ENCODE measurements at places on chromosomes 2 and 18.

DNA sequence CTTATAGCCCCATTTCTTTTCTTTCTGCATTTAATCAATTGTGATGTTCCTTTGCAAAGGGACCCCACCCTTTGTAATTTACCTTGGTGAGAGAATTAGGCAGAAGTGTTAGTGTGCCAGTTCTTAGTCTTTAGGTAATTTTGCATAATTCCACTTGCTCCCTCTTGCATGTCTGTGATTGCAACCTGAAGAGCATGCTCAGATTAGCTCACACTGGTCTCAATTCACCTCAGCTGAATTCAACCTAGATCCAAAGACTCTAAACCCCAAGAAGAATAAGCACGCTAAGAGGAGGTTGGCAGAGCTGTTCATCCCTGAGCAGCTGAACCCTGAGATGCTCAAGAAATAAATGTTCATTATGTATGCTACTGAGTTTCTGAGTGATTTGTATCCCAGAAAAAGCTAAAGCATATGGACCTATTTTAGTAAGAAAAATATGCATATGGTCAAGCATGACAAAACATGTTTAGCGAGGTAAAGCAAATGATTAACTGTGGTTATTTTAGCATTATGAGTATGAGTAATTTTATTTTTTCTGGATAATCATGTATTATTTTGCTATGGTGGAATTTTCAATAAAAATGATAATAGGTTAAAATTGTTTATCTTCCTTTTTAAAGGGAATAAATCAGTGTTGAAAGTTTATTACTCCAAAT lies 299.2 kb upstream of the ZSWIM2 start:
- no peak for DNase-seq

DNA sequence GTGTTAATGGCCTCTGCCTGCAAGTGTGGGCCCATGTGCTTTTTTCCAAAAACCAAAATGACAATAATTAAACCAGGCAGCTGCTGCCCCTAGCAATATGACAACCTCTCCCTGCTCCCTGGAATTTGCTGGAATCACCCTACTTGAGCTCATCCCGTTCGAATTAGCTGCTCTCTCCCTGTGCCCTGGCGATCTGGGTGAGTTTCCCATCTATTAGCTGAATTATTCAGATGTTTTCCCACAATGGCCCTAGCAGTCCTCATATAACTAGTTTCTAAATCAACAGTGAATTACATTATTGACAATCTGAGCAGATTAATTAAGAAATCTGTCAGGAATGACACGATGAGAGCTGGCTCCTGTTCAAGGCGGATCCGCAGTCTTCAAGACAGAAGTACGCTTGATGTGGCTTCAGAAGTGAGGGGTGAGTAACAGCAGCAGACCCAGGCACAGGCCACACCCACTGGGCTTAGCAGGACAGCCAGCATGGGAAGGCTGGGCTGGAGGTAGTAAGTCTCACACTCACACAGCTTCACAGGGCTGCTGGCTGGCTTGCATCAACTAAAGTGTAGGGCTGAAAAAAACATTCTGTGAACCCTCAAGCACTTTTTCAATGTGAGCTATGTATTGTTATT lies 366.2 kb upstream of the ID2 start:
- DNase-seq, result no peak

GRCh38 chr18:54712306-54712705 lies 116.0 kb upstream of the RAB27B start:
- DNase-seq, result no peak

- DNase-seq, result no peak
Measured at GRCh38 chr2:128543036-128543435, 224.4 kb upstream of the HS6ST1 start.

Measured in NCI-H1092 treated with DMSO at 0.1 percent for 48 hours (cell line).